ENCODE measurements at places on chromosomes 12 and 14.

DNA sequence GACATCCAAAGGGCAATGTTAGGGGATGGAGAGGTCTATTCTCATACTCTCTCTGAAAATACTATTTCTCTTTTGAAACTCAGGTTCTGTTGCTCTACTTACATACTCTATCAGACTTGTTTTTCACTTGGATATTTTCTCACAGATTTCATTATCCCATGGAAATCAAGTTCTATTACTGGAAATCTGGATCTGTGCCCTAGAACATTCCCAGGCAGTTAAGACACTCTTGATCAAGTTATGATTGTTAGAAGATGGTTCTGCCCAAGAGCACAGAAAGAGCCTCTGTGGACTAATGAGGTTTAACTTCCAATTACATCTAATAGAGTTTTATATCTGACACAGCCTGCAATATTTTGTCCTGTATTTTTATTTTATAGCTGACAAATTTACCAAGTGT is 591.0 kb upstream of the ATP2B1 start:
- no peak for DNase-seq

DNA sequence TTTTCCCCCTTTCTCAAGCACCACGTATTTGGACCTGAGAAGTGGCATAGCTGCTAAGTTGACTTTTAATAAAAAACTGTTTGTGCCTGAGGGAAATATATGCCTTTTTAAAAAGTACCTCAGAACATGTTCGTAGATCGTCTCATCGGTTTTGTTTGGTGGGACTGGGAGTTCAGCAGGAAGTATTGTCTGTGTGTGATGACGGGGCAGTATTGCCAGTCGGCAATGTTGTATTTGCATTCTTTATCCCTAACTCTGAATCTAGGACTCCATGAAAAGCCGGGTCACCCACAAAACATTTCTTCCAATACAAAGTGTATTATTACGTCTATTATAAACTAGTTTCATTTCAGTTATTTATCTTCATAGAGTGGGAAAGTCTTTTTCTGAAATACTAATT is 19.7 kb upstream of the FGD4 start:
- DNase-seq = no peak

DNA sequence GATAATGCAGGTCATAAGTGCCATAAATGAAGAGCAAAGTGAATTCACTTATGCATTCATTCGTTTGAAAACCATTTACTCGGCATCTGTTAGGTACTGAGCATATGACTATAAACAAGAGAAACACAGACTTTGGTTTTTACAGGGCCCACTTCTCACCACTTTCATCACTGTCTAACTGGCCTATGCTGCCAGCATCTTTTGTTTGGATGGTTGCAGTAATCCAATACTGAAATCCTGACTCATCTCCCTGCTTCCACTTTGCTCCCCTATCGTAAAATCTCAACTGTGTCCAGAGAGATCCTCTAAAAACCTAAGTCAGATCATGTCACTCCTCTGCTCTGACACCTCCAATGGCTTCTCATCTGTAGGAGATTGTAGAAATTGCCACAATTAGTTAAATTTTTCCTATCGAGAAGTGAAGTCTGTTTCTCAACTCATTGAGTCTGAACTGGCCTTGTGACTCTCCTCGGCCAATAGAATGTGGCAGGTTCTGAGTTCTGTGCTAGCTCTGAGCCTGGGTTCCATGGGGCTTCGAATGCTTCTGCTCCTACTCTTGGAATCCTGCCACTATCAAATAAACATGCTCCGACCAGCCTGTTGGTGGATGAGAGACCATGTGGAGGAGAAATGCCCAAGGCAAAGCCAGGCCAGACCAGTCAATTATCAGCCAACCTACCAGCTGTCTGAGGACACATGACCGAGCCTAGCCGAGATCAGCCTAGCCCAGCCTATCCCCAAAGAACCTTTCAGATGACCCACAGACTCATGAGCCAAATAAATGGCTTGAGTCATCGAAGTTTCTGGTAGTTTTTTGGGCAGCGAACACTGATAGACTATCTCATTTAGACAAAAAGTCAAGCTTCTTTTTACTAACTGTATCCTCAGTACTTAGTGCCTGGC is 2.2 kb upstream of the BATF start:
- DNase-seq = no peak

GRCh38 chr14:73526036-73526984 is 10.6 kb upstream of the ACOT1 start:
- no peak for DNase-seq

DNA sequence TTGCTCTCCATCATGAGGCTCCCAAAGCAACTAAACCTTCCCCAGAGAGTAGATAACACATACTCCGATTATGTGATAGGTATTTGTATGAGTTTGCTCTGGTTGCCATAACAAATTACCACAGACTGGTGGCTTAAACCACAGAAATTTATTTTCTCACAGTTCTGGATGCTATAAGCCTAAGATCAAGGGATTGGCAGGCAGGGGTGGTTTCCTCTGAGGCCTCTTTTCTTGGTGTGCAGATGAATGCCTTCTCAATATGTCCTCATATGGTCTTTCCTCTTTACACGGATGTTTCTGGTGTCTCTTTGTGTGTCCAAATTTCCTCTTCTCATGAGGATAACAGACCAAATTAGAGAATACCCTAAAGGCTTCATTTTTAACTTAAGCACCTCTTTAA is 285.8 kb upstream of the GRIP1 start:
- no peak for DNase-seq

- DNase-seq = no peak
Observed at GRCh38 chr14:96370528-96370927, 7.2 kb downstream of the GSKIP start.

- DNase-seq = no peak
Observed at GRCh38 chr12:46825591-46826414, at the start of gene SLC38A4. TSS of gene SLC38A4 (minus strand) at chr12:46825997. CDS start at chr12:46793071, 32,926 bp downstream.

DNA sequence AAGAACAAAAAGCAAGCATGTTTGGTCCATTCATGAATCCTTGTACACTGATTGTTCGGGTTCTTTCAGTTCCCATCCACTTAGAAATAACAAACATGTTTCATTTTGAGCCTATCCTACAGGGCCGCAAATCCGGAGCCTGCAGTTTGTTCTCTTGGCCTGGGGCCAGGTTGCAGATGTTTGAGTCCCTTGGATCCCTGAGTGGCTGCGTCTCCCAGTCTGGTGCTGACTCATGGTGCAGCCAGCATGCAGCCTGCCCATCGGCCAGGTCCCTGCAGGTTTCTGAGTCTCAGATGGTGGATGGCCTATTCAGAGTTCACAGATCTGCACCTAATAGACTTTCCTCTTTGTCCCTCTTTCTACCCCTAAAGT is 1.9 kb upstream of the DYNC1H1 start:
- DNase-seq = peak; percentile 30

GRCh38 chr14:74018174-74018585 is 908 bp downstream of the ENTPD5 start:
- DNase-seq = no peak

DNA sequence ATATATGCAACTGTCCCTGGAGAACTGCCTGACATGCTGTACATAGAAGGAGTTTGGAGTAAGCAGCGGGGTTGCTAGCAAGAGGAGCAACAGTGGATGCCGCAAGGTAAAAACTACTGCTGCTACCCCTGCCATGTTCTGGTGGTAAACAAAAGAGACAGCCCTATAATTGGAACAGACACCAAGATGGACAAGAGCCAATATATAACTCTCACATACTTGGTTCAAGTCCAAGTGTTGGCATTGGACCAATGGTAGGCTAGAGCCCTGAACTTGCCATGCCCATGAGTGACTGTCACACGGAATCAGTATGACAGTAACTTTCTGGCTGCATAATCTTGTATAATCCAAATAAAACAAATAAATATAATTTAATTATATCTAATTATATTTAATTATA is 13.7 kb downstream of the ATXN7L3B start:
- no peak for DNase-seq

- DNase-seq = no peak
Observed at GRCh38 chr12:21172079-21172478, 41.1 kb downstream of the SLCO1B1 start.

DNA sequence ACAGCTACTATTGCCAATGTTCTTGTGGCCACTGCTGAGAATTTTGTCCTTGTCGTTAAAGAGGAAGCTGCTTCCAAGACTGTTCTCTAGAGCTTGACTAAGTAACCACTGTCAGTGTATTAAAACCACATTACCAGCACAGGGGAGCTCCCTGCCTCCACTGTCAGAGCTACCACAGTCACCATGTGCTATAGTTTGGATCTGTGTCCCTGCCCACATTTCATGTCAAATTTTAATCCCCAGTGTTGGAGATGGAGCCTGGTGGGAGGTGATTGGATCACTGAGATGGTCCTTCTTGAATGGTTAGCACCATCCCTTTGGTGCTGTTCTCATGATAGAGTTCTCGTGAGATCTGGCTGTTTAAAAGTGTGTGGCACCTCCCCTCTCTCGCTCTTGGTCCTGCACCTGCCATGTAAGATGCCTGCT is 23.2 kb upstream of the RAP1B start:
- DNase-seq = no peak

DNA sequence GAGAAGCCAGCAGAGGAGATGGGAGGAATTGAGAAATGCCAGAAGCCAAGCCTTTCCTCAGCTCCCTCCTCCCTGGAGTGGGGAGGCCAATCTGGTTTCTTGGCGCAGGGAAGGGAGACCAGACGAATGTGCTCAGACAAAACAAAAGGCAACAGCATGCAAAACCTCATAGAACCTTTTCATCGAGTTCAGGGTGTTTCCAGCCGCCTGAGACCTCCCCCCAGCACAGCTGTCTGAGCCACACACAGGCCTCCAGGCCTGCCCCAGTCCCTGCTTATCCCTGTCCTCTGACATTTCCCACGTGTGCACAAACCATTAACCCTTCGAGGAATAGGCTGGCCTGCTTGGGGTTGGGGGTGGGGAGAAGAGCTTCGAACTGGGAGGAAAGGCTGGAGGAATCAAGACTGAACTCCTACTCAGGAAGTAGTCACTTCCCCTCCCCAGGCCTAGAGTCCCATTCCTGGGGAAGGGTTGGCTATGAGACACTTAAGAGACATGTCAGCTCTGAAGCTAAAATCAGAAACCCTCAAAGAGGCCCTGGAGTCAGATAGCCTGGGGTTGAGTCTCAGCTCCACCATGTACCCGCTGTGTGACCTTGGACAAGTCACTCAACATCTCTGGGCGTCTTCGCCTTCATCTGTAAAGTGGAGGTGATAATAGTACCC is 10.7 kb downstream of the TBX3 start:
- DNase-seq = no peak

DNA sequence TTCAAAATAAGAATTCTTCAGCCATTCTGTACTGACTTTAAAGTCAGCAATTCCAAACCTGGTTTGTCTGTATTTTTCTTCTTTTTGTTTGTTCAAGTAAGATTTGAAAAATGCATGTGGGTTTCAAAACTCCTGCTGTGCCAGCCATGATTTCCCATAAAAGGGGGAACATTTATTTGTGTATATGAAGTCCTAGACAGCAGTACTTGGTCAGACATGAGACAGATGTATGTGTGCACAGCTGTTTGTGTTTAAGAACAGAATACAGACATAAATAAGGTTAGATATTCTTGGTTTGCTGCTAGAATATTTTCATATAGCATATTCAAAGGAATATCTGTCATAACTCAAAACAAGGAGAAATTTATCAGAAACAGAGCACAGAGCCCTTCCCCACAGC is 236.0 kb downstream of the ADAMTS20 start:
- DNase-seq = no peak

DNA sequence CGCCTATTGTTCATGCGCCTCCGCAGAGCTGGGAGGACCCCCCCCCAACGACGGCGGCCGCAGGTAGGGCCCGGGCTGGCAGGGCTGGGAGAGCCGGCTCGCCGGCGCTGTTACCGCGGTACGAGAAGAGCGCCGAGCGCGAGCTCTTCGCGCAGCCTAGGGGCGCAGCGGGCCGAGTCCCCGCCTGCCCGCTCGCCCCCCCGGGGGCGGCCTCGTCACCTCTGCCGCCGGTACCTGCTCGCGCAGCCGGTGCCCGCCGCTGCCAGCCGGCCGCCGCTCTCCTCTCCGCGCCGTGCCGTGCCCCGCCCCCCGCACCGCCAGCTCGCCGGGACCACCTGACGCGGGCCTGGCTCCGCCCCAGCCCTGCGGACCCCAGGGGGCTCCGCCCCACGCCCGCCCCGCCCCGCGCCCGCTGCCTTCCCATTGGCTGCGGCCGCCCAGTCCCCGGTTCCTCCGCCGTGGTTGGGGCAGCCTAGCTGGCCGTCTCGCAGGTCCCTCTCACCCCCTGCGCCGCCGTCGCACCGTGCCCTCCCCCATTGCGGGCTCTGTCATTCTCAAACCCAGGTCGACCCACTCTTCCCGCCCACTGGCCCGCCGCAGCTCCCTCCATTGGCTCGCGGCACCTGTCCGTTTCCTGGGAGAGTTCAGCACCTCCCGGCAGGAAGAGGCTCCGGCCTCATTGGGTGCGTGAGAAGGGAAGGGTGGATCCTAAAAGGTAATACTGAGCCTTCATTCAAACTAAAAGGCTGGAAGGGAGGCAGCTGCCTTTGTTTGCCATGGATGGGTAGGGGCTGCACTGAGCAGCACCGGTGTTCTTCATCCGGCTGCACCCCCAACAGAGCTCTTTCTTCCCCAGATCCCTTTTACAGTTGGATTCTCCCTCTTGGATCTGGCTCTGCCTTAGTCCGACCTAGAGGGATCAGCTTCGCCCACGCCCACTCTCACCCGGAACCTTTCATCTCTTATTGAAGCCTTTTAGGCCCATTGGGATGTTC is at the start of gene MAP3K9:
Gene MAP3K9 (minus strand): TSS at position 289 of the 995 bp plus-strand sequence. CDS start 342 bp downstream, outside the sequence.
- peak; percentile 96 for DNase-seq

DNA sequence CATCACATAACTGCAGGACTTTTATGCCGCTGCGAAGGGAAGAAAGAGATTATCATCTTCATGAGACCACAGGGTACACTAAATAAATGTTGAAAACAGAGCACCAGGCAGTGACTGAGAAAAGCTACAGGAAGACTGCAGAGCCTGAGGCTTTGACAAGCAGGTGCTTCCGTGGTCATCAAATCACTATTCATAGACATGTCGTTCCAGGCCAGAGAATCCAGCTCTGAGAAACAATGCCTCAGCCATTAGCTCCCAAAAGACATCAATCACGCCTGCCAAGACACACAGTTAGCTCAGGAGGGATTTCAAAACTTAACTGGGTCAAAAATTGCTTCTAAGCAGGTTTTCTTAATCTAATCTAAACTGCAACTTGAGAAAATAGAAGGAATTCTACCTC is 47.2 kb upstream of the GARIN6 start:
- no peak for DNase-seq

DNA sequence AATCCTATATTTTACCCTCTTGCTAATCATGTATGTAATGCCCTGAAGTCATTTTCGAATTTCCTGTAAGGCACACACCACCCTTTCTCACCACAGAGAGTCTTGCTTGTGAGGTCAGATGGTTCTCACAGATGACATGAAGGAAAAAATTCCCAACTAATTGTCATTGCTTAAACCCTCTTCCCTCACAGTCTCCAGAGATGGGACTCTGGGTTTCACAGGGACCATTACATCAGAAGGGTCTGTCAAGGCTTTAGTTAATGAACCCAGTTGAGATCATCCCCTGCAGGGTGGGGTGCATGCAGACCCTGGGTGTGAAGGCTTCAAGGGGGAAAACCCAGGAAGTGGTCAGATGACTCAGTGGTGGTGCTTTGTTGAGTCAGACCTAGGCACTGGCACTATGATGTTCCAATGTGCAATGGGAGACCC is 229.6 kb downstream of the BCAT1 start:
- no peak for DNase-seq

GRCh38 chr14:75628816-75629215 is 31.9 kb downstream of the ERG28 start:
- no peak for DNase-seq

Measured in occipital lobe (tissue), 3 donors.